ENCODE measurements at places on chromosomes 4 and X.
A peak's percentile ranks its signal among the peaks of the same experiment; 100 is the strongest.

- DNase-seq, result no peak
These were observed 125.5 kb downstream of the GPC3 start for GRCh38 chrX:133859860-133860259.

DNA sequence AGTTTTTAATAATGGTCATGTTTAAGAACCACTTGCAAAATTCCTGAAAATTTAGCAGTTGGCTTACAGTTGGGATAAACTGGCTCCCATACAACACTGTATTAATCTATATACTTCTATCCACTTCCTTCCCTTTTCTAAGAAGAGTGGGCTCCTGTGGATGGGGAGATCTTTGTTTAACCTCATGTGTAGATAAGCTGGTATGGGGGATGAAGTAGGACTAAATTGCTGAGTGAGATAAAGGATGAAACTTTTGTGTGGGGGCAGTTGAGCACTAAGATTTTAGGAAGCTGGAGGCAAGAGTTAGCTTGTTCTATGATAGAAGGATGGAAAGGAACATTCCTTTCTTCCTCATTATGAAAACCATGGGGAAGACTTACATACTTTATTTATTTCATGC lies 54.6 kb upstream of the ATP8A1 start:
- DNase-seq, result no peak

- DNase-seq, result peak; percentile 0
These were observed at the start of gene TRAM1L1 for GRCh38 chr4:117084866-117085701. TRAM1L1 (minus strand) TSS chr4:117085576; CDS start chr4:117085393, 183 bp downstream.

- no peak for DNase-seq
These were observed 147.2 kb upstream of the BANK1 start for GRCh38 chr4:101643186-101643837.

DNA sequence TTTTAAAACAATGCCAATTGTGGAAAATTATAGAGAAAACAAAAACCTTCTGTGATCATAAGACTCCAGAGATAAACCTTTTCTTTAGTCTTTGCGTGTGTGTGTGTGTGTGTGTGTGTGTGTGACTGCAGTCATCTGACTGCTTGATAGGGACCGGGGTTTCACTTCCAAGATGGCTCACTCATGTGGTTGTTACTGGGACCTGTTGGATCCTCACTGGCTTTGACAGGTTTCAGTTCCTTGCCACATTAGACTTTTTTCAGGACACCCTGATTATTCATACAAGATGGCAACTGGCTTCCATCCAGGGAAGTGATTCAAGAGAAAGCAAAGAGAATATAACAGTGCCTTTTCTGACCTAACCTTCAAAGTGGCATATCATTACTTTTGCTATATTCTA lies 21.9 kb upstream of the MAD2L1 start:
- DNase-seq, result no peak

GRCh38 chr4:87057835-87058355 lies 123.1 kb downstream of the AFF1 start:
- no peak for DNase-seq

DNA sequence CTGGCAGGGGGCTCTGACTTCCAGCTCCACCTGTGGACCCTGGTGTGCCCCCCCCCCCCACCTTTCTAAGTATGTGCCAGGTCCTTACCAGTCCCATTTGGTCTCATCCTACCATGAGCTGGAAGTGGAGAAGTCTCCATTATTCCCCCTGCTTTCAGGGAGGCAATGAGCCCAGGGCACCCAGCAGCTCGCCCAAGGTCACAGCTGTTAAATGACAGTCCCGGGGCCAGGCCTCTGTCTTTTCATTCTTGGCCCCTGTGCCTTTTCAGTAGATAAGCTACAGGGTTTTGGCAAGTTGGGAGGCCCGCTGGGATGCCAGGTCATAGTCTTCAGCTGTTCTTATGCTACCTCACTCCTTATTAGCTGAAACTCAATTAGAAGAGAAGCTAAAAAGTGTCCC lies 249.1 kb downstream of the EVC2 start:
- no peak for DNase-seq

- DNase-seq, result no peak
These were observed 657.0 kb downstream of the DACH2 start for GRCh38 chrX:86805241-86805640.

GRCh38 chr4:94550352-94550751 lies 98.6 kb downstream of the PDLIM5 start:
- DNase-seq, result no peak

DNA sequence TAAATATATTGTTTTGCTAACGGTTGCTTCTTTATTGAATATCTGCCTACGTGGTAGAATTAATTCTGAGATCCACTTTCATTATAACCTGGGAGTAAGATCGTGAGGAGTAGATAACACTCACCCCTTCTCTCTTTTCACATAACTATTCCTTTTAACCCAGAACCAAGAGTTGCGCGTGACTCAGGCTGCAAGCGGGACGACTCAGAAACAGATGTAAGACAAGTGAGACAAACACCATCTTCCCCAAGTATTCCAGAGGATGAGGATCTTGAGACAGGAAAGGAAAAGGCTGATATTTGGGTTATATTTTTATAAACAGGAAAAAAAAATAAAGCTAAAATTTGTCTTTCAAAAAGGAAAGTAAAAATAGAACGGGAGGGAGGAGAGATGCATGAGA lies 318.8 kb upstream of the NOCT start:
- no peak for DNase-seq

GRCh38 chrX:141732031-141732430 lies 33.5 kb upstream of the SPANXD start:
- no peak for DNase-seq

DNA sequence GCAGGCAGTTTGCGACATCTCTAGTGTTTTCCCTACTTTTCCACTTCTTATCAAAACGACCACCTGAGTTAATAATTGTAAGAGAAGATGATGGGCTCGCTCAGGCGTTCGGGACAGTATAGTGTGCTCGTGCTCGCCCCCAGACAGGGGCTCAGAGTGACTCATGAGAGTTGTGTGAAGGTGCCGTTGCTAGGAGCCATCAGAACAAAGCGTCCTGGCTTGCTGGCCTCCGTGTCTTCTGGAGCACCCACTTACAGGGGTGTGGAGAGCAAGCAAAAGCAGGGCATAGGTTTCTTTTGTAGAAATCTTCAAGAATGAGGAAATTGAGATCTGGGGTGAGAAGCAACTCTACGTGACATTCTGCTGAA lies 73.0 kb upstream of the ADGRG2 start:
- DNase-seq, result no peak

- DNase-seq, result no peak
These were observed 134.8 kb upstream of the PDE5A start for GRCh38 chr4:119763386-119763785.

DNA sequence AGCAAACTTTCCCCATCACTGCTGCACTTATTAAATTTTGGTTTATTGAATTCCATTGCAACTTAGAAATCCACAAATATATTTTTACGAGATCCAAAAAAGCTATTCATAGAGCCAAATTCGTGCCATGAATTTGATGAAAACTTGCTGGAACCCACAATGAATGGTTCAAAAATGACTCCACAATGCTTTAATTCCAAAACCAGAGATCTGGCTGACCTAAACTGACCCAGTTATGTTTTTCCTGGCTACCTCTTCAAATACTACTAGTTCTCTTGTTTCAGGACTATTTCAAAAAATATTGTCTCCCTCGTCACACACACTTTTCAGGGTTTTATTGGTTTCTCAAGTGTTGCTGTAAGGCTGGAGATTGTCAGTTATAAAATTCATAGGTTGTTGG lies 474.8 kb downstream of the PDGFC start:
- no peak for DNase-seq

GRCh38 chr4:2789793-2790582 lies 2.9 kb upstream of the SH3BP2 start:
- no peak for DNase-seq

DNA sequence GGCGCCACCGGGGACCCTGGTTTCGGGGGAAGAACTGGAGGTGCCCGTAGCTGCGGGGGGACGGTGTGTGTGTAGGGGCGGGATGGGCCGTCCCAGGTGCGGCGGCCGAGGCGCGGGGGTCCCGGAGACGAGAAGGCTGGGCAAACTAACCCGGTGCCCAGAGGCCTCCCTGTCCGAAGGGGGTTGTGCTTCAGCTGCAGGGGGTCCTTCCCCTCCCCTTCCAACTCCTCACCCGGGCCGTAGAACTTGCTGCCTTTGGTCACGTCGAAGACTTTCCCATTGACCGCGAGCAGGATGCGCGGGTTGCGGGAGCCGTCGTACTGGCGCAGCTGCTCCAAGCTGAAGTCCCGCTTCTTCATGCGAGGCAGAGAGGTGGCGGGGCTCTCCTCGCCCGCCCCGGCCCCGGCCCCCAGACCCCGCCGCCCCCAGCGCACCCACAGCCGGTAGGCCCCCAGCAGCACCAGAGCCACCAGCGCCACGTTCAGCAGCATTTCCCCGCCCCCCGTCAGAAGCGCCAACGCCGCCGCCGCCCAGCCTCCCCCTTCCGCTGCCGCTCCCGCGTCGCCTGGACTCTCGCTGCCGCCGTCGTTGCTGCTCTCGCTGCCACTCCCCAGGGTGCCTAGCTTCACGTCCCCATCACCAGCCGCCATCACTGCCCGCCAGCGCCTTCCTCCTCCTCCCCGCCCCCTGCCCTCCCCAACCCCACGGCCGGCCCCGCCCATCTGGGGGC lies at the start of gene PGRMC2:
Gene PGRMC2 (minus strand): TSS at position 673 of the 730 bp plus-strand sequence. CDS start 23 bp downstream, at position 650.
- DNase-seq, result peak; percentile 4

Measured in stimulated activated CD4-positive, alpha-beta T cell treated with anti-CD3 and anti-CD28 coated beads, Interleukin-15, amount 100 ng/mL, for 48 hours (primary cell).